Stimulated activated CD4-positive, alpha-beta T cell treated with anti-CD3 and anti-CD28 coated beads, TNF-alpha, amount 100 ng/mL, for 4 hours (primary cell): ENCODE measurements at places on chromosomes 12 and 14.

DNA sequence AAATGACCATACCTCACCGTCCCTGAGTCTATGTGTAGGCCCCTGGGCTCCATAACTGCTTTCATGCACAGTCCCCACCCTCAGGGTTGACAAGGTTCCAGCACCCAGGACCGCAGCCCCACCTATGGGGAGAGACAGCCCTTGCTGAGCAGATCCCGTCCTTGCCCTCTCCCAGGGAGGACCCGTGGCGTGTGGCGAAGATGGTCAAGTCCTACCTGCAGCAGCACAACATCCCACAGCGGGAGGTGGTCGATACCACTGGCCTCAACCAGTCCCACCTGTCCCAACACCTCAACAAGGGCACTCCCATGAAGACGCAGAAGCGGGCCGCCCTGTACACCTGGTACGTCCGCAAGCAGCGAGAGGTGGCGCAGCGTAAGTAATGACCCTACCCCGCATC, 10.3 kb downstream of the HNF1A start:
- no peak for DNase-seq

DNA sequence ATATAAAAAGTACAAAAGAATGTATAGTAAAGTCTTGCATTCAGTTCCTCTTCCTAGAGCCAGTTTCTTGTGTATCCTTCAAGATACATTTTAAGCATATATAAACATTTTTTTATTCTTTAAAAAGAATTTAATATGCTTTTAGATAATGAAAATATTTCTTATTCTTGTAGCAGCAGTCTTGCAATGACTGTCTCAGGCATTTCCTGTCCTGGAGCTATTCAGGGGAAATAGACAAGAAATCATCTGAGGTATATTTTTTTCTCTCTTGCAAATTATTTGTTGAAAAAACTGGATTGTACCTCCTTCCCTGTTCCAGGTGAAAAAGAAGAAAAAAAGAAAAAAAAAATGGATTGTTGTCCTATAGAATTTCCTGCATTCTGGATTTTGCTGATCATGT, 17.0 kb upstream of the ERBB3 start:
- DNase-seq: no peak

- DNase-seq: no peak
These were observed 15.6 kb downstream of the TSPAN9 start for GRCh38 chr12:3092764-3093163.

DNA sequence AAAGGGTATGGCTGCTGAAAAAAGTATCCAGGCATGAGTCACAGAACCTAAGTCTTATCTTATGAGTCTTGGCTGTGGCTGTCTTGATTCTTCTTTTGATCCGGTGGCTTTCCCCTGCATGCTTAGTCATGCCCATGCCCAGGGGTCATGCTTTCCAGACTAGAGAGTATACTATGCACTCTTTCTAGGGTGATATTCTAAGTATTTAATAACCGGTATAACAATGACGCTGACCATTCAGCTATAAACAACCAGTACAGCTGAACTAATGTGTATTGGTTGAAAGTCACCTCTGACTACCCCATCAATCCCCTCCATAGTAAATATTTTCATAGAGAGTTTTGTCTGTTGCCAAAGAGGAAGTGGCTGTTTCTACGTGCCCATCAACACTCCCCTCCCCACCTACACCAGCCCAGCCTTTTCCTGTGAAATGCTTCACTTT, 34.7 kb upstream of the NRXN3 start:
- DNase-seq: no peak

DNA sequence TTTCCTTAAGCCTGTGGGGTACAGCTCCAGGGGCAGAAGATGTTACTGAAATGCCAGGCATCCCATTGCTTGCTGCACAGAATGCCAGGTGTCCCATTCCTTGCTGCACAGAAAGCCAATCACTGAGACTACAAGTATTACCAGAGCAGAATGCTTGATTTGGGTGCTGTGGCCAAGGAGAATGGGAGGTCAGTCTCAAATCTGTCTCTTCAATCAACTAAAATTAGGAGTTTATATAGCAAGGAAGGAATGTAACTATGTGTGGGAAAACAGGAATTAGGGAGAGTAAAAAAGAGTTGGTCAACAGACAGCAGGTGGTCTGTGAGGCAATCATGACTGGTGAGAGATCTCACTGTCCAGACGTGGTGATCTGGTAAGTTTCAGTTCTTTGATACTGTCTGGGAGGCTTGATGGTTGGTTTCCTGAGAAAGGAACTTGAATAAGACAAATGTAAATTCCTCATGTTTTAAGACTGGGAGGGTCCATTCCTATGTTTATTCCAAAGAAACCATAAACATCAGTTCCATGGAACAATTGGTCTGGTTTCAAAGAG, 31.2 kb upstream of the VASH1 start:
- DNase-seq: no peak

GRCh38 chr12:10190558-10191388, 11.9 kb downstream of the TMEM52B start:
- no peak for DNase-seq

DNA sequence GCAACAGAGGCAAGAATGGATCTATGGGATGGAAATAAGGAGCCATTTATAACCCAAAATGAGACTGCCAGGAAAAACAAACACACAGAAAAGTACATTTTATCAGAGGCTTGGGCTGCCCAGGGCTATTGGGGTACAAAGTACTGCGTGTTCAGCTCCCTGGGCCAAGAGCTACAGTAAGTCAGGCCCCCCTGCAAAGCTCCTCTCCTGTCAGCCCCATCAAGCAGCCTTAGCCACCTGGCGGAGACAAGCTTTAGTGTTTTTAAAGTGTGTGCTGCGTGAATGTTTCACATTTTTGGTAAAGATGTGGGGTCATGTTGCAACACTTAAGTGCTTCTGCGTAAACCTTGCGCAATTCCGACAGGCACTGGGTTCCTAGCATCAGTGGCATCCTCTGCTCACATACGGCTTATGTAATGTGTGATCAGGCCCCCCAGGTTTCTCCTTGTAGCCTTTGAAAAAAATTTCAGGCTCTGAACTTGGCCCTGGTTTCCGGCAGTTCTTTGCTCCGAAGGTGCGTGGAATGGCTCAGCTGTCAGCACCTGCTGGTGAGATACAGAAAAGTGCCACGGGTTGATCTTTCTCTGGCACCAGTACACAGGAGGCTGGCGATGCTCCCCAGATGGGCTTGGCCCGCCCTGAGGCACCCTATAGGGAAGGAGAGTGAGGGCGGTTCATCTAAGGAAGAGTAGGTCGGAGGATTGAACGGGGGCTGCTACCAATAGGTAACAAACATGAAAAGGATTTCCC, 198.7 kb upstream of the EEA1 start:
- no peak for DNase-seq

- DNase-seq: peak; percentile 61
These were observed 1.1 kb upstream of the LRP1 start for GRCh38 chr12:57127101-57127725.

DNA sequence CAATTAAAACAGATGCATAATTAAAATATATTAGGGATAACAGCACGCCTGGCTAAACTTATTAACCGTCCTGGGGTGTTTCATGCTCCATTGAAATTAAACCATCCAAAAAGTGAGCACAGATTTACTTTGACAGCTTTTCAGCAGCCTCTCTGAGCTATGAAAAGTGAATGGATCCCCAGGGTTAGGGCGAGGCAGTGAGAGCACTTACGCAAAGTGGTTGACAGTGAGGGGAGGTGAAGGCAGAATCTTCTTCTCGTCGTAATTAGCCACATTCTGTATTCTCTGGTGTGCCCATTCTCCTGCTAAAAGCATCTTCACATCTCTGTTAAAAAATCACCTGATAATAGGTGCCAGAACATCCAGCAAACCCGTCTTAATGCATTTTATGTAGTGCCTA, 1.9 kb downstream of the TMTC2 start:
- DNase-seq: no peak

- no peak for DNase-seq
These were observed 221.2 kb downstream of the SSPN start for GRCh38 chr12:26416550-26416949.

GRCh38 chr14:61841145-61841544, 78.9 kb downstream of the SNAPC1 start:
- no peak for DNase-seq

DNA sequence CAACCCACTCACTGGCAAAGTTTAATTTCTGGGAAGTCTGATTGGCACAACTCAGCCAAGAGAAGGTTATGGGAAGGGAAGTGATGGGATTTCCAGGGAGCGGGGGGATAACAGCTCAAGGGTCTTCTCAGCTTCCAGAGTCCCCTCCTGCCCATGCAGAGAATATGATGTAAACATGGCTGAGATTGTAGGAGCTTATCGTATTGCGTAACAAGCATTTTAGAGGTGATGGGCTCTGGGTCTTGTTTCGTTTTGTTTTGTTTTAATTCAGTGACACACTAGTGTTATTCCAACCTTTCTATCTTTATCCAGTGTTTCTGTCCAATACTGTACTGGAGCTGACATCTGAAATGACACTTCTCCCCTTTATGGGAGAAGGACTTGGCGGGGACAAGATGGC, 762.1 kb upstream of the TMEM132C start:
- no peak for DNase-seq

DNA sequence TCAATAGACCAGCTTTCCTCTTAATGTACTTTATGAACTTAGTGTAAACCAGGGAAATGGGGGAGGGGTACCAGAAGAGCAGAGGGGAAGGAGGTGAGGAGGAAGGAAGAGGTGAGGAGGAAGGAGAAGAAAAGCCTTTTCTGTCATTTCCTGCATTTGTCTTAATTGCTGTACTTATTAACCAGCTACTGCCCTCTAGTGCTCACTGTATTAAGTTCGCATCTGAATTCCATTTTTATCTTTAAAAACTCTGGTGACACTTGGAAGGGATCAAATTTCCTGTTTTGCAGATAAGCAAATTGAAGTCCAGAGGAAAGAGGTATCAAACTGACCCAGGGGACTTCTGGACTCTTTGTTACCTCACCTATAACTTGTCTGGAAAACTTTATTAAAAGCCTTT, 22.2 kb downstream of the MANSC1 start:
- no peak for DNase-seq

GRCh38 chr12:93352321-93352720, 25.4 kb upstream of the NUDT4 start:
- no peak for DNase-seq

- DNase-seq: no peak
These were observed 20.2 kb downstream of the CD163 start for GRCh38 chr12:7483343-7483742.

DNA sequence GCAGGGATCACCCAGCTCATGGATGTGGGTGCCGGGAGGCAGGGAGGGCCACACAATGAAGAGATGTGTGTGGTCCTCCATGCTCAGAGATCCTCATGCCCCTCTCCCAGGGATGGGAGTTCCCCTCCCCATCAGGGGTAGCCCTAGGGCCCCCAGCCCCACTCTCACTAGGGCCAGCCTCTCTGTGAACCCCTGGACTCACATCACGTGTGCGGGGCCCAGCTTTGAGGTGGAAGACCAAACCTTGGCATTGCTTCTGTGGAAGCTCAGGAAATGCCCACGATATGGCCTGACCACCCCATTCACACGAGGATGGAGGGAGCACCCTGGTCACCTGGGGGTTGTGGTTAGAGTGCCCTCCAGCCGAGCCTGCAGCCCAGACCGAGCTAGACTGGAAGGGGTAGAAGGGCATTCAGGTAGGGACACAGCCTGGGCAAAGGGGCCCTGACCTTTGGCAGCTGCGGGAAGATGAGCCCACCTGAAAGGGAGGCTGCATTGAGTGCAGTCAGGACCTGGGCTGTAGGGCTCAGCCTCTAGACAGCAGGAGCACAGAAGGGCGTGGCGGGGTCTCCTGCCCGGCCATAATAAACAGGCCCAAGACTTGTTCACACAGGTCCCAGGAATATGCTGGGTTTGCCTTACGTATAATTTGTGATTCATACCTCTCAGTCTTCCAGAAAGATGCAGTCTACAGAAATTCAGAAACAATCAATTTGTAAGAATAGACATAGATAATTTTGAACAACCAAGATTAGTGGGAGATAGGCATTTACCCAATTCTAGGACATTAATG, 34.8 kb upstream of the RCOR1 start:
- DNase-seq: no peak

DNA sequence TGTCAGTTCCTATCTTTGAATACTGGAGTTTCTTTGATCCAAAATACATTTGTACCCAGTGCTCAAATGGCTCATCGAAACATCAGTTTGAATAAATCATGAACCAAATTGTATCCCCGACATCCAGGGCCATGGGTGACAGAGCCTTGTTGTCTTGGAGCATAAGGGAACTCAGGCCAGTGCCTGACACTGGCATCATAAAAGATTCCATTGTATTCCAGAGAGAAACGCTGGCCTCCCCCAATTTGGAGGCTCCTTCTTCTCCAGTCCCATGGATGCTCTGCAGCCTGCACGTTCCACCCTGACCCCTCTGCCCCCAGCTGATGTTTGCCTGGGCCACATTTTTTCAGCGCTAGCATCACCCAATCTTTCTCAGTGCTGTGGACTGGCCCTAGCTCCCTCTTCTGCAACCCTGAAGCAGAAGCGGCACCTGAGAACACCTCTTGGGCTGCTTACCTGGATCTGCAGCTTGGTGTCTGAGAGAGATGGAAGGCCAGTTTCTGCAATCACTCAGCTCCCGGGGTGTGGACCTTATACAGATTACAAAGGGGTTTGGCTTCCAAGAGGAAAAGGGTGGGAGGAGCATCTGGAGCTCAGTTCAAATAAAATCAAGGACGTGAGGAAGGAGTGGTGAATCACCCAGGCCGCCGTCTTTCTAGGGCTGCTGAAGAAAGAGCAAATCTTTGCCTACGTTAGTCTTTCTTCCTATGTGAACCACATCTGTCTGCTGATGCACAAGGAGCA, at the start of gene RNASE1:
Gene RNASE1, minus strand, starts transcription at position 504 of the 744 bp plus-strand sequence. CDS start 776 bp downstream, outside the sequence.
- no peak for DNase-seq

- no peak for DNase-seq
These were observed 10.3 kb downstream of the CTSG start for GRCh38 chr14:24565766-24566165.

- no peak for DNase-seq
These were observed 312.3 kb downstream of the NPAS3 start for GRCh38 chr14:33250963-33251362.

DNA sequence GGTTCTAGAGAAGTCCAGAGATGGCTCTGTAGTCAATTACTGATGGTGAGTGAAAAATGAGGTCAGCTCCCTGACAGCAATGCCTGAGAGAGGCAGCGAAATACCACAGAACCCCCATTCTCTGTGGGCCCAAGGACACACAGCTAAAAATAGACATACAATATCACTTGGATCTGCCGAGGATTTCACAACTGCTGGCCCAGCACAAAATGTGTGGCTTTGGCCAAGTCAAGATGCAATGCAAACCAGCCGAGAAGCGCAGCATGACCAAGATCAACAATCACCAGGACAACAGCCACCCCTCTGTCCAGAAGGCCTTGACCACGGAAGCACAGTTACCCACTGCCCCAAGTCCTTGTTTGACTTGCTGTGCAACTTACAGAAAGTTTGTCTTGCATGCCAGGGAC, 52.2 kb downstream of the CKAP4 start:
- no peak for DNase-seq
